ENCODE measurements at places on chromosomes 6 and 20.

DNA sequence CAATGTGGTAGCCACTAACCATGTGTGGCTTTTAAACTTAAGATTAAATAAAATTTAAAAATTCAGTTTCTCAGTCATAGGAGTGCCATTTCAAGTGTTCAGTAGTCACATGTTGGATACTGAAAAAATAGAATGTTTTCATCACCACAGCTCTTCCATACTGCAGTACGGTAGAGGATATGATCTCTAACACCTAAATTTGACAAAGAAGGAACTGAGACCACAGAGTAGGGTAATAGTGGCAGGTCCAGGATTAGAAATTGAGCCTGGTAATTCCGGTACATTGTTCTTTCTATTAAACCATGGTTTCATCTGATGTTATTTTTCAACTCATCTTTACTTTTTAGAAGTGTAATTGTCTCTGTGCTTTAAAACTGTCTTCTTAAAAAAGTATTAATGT lies 104.0 kb downstream of the CD2AP start:
- DNase-seq = no peak

- DNase-seq = no peak
Observed at GRCh38 chr20:11111191-11111590, 437.4 kb upstream of the JAG1 start.

DNA sequence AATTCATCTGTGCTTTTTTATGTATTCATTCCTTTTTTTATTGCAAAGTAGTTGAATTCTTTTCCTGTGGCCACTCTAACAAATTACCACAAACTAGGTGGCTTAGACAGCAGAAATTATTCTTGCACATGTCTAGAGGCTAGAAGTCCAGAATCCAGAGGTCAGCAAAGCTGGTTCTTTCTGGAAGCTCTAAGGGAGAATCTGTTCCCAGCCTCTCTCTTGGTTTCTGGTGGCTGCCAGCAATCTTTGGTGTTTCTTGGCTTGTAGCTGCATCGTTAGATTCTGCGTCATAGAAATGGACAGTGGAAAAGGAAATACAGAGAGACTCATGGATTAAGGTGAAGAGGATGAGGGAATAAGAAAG lies 39.3 kb downstream of the GSTA2 start:
- no peak for DNase-seq

DNA sequence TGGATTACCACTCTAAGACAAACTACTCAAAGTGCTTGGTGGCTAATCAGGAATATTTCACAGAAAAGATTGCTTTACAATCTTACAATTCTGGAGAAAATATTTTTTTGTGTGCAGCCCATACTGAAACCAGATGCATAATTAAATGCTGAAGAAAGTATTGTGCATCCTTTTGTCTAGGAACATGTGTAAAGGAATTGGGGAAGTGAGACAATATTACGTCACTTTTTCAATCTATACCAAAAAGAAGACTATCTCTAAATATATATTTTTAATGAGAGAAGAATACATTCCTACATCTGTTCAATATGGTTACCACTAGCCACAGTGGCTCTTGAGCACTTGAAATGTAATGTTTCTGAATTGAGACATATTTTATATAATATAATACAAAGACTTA lies 992.5 kb upstream of the ADGRB3 start:
- no peak for DNase-seq

GRCh38 chr20:38917657-38918056 lies 8.6 kb upstream of the FAM83D start:
- DNase-seq = no peak

- DNase-seq = no peak
Observed at GRCh38 chr20:9889270-9889981, 50.5 kb upstream of the PAK5 start.

DNA sequence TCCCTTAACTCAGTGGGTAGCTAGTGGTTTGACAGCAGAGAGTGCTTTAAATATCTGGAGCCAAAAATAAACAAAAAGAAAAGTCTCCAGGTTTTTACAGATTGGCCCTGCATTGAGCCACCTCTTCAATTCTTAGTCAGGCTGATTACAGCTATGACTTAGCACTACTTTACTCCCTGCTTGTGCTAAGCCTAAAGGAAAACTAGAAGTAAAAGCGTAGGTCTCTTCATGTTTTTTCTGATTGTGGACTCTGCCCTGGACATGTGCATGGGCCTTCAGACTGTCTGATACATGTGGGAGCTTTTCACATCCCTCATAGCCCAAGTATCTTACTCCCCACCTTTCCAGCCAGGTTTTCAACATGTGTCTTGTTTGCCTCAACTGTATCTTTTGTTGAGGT lies 33.3 kb downstream of the KPNA5 start:
- DNase-seq = no peak

DNA sequence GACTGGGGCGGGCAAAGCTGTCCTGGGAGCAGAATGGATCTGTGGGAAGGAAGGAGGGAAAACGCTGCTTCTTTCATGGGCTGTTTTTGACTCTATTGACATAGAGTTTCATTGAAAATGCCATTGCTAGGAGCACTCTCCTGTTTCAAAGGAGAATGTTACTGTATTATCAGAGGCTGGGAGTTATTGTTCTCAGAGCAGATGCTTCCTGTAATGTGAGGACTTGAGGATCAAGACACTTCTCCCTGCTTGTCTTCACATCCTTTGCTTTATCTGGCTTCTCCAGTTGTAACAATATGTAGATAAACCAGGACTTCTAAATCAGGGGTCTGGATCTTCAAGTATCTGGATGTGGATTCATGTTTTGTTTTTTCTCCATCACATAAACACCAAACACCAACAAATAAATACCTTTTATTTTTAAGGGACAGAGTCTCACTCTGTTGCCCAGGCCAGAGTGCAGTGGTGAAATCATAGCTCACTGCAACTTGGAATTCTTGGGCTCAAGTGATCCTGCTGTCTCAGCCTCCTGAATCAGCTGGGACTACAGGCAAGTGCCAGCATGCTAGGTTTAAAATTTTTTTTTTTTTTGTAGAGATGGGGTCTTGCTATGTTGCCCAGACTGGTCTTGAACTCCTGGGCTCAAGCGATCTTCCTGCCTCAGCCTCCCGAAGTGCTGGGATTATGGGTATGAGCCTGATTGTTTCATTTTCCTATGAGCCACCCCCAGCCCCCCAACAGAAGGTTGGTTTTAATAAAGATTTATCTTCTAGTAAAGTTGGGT lies 3.9 kb downstream of the CD109 start:
- no peak for DNase-seq
